GM12878 (cell line): ENCODE measurements at places on chromosomes 7 and 10.

GRCh38 chr10:33731322-33731721, 396.9 kb upstream of the NRP1 start:
- no peak for DNase-seq

GRCh38 chr7:29375641-29376562, 181.3 kb downstream of the CHN2 start:
- no peak for DNase-seq

DNA sequence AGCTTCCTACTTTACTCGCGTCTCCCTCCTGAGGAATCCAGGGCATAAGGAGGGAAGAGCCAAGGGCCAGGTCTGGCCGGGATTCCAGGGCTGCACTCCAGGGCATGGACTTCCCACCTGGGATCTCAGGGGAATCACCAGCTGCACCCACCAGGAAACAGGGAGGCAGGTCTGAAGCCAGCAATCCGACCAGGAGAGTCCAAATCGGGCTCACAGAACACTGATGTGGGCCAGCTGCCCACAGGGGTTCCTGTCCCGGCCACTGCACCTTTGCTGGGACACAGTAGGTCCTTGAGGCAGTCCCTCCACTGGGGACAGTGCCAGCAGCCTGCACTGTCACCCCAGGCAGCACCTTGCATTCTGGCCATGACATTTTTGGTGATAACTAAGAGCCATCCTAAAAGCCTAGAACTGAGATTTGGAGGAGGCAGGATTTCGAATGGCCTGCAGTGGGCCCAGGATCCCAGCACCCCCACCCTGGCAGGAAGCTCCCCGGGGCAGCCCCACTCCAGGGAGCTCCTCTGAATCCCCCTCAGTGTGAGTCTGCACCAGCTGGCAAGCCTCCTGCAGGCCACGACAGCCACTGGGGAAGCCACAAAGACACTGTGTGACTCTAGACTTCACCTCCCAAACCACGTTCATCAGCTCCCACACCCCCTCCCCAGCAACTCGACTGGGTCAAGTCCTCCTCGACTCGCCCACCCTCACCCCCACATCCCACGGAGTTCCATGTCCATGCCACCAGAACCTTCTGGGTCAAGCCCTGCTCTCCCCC, 71.5 kb upstream of the PPP2R2D start:
- DNase-seq, result no peak

DNA sequence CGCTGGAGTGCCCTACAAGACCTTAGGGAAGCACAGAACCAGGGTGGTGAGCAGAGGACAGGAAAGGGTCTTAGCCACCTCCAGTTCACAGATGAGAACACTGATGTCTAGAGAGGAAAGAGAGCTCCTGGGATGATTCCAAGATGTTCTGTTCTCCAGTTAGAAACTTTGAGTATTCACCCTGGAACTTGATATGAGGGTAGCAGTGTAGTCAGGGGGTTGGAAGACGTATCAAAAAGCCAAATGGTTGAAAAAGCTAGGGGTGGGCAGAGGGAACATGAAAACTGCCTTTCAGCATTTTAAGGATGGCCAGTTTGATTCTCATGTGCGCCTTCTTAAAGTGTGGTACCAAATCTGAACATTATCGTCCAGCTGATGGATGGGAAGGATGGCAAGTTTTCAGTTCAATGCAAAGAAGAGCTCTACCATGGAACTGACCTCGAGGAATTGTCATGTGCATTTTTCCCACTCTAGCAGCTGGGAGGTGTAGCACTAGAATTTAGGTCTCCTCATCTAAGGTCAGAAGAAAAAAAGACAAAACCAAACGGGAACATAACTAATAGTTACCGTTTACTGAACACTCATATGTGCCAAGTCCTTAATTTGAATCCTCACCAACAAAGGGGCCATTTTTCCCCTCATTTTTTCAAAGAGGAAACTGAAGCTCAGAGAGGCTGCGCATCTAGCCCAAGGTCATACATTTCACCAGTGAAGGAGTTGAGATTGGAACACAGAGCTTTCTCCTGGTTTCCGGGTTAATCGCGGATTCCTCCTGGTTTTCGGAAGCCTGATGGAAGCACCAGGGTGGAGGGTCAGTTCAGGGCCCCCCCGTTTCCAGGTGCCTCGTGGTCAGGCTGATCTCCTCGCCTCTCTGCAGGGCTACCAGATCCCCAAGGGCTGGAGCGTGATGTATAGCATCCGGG, 6.0 kb upstream of the CYP26A1 start:
- no peak for DNase-seq

DNA sequence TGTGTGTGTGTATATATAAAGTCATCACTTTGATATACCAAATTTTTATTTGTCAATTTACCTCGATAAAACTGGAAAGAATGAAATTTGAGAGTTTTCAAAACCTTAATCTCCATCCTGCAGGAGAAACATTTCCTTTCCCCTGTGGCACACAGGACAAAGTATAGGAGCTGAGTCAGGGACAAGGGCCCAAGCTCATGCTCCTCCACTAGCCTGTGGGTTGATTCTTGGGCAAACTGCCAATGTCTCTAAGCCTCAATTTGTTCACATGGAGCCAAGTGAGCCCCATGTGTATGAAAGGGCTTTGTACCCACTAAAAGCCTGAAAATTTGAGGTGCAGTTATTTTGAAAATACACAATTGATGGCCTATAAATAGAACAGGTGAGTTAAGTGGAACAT, 60.3 kb upstream of the IL6 start:
- DNase-seq, result no peak

- DNase-seq, result no peak
Observed at GRCh38 chr7:69217516-69218350, 380.5 kb upstream of the AUTS2 start.

GRCh38 chr7:131363719-131364118, 36.0 kb downstream of the MKLN1 start:
- DNase-seq, result no peak

GRCh38 chr7:123372368-123372767, 162.0 kb downstream of the IQUB start:
- DNase-seq, result no peak

DNA sequence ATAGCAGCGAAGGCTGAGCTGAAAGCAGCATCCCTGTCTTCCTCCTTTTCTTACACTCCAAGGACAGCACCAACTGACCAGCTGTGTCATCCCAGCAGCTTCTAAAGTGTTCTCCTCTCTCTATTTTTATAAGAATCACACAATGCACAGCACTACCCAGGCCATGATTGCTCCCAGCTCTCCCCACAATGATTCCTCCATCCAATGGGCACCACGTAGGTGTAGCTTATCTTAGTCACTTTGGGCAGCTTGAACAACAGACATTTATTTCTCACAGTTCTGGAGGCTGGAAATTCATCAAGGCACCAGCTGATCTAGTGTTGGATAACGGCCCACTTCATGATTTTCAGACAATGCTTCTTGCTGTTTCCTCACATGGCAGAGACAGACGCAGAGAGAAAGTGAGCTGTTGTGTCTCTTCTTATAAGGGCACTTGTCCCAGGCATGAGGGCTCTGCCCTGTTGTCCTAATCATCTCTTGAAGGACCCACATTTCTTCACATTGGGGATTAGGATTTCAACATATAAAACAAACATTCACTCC, 92.0 kb upstream of the CDC14C start:
- no peak for DNase-seq

GRCh38 chr7:101961811-101962210, 144.4 kb downstream of the CUX1 start:
- DNase-seq, result no peak

DNA sequence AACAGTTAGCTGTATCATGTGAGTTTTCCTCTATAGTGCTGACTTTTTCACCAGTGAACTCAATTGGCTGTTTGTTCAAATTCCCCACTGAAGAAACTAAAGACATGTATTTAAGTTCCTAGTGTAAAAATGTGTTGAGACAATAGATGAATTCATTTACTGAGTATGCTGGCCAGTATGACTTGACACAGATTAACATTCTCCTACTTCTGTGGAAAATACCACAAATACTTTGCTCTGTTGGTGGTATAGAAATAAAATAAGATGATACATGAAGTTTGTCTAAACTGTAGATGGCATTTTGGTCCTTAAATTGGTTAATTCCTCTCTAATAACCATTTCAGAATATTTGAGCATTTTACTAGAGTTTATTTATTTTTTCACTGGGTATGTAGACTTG, 227.7 kb upstream of the TEX47 start:
- DNase-seq, result no peak

- DNase-seq, result no peak
Observed at GRCh38 chr7:2166625-2167280, 66.0 kb downstream of the MAD1L1 start.

DNA sequence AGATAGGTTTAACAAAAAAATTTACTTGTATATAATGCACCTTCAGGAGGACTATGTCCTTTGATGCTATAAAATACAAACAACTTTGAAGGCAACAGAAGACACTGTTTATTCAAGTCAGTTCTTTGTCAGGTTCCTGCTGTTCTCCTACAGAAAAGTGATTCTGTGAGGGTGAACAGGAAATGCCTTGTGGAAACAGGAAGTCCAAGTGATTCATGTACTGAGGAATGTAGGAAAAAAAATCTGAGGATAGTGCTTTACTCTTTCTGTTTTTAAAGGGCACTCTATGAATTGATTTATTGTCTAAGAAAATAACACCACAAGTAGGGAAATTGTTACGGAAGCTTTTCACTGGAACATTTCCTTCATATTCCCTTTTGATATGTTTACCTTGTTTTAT, 171.9 kb downstream of the HDAC9 start:
- DNase-seq, result no peak

GRCh38 chr10:125216309-125216708, 55.9 kb upstream of the CTBP2 start:
- no peak for DNase-seq

DNA sequence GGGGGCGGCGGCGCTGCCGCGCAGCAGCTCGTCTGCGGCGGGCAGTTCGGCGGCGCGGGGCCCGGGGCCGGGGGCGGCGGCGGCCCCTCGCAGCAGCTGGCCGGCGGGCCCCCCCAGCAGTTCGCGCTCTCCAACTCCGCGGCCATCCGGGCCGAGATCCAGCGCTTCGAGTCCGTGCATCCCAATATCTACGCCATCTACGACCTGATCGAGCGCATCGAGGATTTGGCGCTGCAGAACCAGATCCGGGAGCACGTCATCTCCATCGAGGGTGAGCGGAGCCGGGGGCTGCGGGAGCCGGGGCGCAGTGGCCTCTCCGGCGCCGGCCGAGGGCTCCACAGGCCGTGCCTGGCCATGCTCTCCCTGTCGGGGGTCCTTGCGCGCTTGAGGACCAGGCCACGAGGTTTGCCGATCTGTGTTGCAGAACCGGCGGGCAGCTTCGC, 548 bp downstream of the AGAP3 start:
- DNase-seq, result no peak

DNA sequence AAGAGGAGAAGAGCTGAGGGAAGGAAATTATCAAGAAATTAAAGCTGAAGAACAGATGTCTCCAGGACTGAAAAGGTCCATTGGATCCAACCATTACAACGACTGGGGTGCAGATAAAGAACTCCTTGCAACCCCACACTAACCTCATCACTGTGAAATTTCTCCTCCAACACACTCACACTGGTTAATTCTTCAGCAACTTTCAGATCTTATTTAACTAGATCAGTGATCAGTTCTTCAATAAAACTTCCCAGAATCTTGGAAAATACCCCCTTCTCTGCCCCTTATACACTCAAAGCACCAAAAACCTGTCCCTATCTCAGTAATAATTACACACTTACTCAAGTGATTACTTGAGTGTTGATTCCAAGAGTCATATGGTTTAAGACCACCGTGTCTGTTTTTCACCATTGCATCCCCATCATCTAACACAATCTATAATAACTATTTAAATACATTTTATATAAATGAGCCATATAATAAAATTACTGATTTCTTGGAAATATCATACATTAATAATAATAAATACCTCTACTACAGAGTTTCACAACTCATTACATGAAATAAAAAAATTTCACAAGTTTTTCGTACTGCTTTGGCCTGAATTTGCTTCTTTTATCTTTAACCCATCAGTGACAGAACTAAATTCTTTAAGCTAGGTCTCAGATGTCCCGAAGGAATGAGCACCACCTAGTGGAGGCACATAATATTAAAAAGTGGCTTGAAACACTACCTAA, 123.7 kb downstream of the MPP7 start:
- DNase-seq, result no peak

DNA sequence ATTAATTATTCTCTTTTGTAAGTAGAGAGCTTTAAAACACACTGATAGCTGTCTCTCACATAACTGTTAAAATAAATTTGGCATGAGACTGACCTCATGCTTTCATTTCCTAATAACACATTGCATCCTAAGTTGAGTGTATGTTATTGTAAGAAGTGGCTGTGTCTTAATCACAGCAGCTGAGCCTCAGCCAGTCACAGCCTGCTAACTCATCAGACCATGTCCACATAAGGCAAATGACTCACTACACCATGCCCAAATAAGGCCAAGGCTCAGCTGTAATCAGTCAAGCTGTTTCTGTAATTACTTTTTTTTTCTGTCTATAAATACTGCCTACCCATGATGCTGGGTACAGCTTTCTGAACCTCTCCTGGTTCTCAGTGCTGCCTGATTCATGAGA, 860.9 kb downstream of the XPNPEP1 start:
- peak; percentile 1 for DNase-seq

GRCh38 chr7:55158541-55159382, 139.9 kb downstream of the EGFR start:
- DNase-seq, result no peak

- peak; percentile 45 for DNase-seq
Observed at GRCh38 chr10:95133016-95133752, 60.9 kb upstream of the ACSM6 start.
